HAP-1 (cell line): ENCODE measurements at places on chromosomes 13 and 19.

DNA sequence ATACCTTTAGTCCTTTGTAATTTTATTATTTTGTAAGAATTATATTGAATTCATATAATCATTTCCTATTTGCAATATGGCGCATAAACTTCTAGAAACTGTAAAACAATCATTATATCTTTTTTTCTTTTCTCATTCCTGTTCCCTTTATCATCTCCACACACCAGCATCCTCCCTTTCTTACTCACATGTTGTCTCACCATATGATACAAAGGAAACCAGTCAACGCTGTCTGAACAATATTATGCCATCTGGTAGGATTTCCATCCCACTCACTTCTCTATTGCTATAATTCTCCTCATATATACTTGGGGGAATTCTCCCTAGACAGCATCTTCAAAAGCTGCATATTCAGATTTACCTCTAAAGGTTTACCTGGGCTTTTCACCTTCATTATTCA, 389.8 kb downstream of the NDFIP2 start:
- DNase-seq = no peak

GRCh38 chr19:14661372-14661924, 13.2 kb downstream of the ADGRE3 start:
- no peak for DNase-seq

DNA sequence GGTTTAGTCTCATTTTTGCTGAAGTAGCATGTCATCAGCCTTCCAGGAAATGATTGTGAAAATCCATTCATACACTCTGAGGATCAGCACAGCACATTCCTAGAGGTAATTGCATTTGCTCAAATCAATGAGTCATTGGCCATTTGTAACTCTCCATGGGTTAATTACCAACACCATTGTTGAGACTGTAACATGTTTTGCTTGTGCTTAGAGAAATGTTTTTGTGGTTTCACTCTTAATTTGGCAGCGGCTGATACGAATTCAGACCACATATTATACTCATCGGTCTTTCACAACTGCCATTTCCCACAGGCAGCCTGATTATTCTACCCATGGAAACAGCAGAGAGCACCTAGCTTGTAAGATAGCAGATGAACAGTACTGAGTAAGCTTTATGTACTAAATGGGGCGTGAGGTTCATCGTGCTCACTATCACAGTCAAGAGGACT, 110.3 kb downstream of the NHLRC3 start:
- DNase-seq = no peak

DNA sequence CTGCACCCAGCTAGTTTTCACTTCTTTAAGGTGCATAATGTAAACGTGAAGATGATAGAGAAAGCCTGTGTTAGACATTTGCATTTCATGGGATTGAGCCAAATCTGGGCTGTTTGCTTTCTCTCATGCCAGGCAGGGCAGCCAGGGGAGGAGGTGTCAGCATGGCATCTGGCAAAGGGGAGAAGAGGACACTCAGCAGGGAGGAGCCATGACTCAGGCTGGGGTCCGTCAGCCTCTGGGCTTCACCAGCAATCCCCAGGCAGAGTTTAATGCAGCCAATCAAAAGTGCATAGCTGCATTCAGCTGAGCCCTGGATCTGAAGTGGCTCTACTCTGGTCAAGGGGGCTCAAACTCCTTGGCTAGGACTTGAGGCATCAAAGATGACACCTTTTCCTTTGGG, 23.5 kb downstream of the EBPL start:
- DNase-seq = no peak

DNA sequence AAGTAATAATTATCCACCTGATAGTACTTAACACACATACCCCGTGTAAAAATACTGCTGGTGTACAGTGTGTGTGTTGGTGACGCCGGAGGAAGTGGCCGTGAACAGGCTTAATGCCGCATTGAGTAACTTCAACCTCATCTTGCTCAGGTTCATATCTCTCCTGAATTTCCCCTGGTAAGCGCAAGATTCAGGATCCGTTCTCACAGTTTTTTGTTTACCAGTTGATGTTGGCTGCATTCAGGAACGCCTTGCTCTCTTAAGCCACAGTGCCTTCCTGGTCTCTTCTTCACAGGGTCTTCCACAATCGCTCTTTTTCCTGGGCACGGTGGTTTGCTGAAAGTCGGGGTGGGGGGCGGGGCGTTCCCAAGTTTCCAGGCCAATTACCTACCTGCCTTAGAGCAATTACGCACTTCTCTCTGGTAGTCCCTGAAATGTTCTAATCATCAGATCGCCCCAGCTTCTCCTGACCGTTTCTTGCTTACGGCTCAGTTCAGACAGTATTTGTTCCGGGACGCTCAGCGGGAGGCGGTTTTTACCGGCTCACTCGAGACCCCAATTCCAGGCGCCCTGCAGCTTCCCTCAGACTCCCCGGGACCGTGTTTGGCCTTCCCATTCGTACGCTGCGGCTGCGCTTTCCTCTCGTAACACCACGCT, 706 bp upstream of the DNAJC3 start:
- DNase-seq = peak; percentile 33

DNA sequence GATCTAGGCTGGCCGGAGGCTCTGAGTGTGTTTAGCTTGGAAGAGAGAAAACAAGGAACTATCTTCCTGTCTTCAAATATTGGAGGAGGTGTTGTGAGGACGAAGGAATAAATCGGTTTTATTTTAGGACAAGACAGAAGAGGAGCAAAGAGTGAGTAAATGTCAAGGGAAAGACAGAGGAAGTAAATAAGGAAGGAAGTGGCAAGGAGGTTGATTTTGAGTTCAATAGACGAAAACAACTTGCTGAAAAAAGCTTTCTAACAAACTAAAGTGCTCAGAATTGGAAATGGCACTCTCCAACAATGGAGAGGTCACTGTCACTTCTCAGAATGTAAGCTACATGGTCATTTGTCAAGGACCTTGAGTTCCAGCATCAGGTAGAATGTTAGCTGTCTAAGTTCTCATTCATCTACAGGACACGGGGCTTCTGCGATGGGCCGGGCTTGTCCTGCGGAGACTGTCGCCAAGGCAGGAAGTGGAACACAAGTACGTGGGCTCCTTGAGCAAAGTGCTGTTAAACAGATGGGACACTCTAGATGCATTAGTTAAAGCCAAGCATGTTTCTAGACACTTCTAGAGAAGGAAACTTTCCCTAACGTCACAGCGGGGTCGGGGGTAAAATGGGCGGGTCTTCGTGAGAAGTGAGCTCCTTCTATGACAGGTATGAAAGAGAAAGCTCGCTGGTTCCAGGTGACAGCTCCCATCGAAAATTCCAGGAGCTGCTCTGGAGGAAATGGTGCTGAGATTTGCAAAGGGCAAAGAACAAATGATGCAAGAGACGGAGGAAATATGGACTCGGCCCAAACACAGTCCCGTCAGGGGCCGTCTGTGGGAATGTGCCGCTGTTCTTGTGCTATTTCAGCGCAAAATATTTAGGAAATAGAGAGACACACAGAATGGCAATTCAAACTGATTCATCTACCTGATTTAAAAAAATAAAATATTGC, 103.9 kb upstream of the UBL3 start:
- no peak for DNase-seq

GRCh38 chr13:76816394-76816793, 69.8 kb downstream of the KCTD12 start:
- no peak for DNase-seq

DNA sequence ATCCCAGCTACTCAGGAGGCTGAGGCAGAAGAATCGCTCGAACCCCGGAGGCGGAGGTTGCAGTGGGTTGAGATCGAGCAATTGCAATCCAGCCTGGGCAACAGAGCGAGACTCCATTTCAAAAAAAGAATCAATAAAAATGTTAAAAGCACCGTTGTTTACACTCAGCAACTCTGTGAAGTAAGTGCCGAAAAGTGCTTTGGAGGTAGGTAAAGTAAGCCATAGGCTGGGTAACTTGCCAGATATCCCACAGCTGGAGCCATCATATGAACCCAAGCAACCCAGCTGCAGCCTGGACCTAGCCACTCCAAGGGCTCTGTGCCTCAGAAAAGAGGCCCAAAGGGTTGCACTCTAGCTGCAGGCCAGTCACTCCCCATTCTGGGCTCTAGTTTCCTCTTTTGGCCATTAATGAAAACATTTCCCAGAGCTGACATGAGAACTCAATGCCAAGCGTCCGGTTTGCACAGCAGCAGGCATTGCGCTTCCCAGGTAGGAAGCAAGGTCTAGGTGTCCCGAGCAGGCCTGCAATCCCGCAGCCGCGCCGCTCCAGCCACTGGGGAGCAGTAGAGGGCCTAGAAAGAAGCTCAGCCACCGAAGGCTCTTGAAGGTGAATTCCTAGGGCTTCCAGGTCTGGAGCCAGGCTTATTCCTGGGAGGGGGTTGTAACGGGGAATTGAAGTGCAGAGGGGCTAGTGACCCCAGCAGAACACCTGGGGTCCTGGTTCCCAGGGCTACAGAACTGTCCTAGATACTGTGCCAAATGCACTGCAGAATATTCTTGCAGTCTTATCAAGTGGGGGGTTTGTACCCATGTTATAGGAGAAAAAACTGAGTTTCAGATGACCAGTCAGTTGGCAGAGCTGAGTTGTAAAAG, 4.1 kb upstream of the CD79A start:
- peak; percentile 89 for DNase-seq

DNA sequence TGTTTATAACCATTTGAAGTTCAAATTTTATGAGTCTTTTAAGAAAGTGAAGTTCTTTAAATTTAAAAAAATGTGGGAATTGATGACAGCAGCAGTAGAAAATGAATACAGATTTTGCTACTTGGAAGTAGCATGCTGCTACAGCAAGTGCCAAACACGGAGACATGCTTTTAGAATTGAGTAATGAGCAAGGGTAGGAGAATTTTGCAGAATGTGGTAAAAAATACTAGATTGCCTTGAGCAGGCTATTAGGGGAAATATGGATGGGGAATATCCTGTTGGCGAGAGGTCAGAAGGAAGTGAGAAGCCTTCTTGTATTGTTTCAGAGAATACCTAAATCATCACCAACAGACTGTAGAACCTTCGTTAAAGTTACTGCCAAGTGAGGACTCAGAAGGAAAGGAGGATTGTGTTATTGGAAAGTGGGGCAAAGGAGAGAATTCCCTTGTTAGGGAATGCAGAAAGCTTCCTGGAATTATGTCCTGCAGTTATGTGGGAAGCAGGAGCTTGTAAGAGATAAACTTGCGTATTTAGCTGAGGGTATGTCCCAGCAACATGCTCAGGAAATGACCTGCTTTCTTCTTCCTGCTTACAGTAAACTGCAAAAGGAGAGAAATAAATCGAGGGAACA, 32.4 kb upstream of the OXGR1 start:
- no peak for DNase-seq
